ENCODE measurements at places on chromosomes 12 and 14.
A peak's percentile ranks its signal among the peaks of the same experiment; 100 is the strongest.

- no peak for DNase-seq
Measured at GRCh38 chr12:96861656-96862055, 45.4 kb upstream of the NEDD1 start.

- no peak for DNase-seq
Measured at GRCh38 chr12:75505706-75506312, 5.6 kb downstream of the KRR1 start.

DNA sequence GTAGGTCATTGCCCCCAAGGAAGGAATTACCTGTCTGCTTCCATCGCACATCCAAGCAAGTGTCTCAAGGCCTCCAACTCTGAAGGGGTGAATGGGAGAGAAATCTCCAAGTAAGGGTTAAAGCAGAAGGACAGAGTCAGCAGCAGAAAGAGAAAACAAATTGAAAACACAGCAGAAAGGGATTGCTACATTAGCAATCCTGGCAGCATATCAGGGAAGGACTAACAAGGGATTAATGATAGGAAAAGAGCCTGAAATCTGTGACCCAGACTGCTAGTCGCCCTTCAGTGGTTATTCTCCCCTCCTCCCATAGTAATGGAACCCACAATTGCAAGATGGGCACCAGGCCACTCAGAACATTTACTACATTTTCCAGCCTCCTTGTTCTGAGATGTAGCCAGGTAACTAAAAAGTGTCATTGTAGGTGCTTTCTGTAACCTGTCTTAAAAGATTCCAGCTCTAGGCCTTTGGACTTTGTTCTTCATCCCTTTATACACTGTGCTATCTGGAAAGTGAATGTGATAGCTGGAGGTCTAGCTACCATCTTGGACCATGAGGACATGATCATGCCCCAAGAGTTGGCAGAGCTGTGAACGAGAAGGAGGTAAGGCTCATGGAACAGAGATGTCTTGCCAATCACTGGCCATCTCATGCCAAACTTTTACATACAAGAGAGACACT lies 36.0 kb downstream of the MAP3K9 start:
- no peak for DNase-seq

DNA sequence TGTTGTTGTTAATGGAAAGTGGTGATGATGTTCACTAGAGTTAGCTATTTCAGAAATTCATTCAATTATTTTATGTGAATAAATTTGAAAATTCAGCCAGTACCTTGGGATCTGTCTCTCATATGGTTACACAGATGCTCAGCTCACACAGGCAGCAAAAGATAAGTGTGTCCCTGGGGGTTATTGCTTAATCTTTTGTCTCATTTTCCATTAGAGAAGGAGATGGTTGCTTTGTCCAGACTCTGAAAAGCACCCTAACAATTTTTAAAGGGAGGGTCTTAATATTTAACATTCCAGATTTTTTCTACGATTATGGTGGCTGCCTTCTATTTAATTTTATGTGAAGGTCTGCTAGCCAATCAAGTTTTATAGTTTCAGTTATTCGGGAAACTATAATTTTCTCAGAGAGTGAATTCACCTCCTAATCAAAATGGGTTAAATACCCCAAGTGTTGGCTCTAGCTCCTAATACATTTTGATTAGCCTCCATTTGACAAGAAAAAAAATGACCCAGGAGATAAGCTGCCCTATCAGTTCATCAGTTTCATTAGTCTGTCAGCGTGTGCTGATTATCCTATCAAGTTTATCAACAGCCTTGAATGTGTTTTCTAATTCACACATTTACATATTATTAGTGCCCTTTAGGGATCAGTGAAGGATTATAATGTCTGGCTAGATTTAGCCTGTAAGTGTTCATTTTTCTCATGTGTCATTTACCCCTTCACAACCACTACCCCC lies 282.1 kb downstream of the TMTC2 start:
- no peak for DNase-seq

- no peak for DNase-seq
Measured at GRCh38 chr14:50348933-50349332, 36.8 kb downstream of the DMAC2L start.

DNA sequence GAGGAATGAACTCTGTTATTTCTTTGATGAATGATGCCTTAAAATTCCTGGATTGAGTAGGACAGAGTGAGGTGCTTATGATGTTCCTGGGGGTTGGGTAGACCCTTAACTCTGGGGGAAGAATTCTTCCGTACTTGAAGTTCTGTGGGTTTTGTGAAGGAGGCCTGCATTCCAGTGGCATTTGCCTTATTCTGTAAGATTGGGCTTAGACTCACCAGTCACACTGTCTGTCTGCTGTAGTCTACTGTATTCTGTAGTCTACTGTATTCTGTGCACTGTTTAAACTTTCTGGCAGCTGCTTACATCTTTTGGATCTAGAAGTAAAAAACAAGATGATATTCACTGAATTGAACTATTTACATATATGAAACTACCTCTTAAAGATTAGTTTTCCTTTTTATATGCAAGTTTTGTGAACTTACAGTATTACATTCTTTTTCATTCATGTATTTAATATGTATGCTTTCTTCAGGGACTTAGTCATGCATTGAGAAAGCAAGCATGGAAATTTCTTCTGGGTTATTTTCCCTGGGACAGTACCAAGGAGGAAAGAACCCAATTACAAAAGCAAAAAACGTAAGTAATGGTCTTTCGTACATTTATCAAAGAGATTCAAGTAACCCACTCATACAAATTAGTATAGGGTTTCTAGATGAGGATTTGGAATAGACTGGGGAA lies 42.3 kb upstream of the TPH2 start:
- no peak for DNase-seq

DNA sequence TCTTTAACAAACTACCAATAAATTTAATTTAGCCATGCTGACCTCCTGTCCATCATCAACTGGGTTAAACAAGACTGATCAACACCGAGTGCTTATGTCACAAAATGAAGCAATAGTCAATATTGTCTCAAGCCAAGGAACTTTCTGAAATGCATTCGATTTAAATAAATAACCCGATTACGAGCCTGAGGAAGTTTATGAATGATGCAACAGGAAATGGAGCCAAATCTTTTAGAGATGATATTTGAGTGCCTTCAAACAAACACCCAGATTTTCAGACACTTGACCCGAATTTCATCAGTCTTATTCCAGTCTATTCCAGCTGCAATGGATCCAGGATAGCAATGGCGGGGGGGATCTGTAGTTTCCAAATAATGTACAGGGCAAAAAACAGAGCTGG lies 27.9 kb downstream of the FAR2 start:
- no peak for DNase-seq

GRCh38 chr14:22780105-22780679 lies 13.7 kb downstream of the OXA1L start:
- DNase-seq, result no peak

- no peak for DNase-seq
Measured at GRCh38 chr14:64612021-64612380, 62.2 kb downstream of the PPP1R36 start.

DNA sequence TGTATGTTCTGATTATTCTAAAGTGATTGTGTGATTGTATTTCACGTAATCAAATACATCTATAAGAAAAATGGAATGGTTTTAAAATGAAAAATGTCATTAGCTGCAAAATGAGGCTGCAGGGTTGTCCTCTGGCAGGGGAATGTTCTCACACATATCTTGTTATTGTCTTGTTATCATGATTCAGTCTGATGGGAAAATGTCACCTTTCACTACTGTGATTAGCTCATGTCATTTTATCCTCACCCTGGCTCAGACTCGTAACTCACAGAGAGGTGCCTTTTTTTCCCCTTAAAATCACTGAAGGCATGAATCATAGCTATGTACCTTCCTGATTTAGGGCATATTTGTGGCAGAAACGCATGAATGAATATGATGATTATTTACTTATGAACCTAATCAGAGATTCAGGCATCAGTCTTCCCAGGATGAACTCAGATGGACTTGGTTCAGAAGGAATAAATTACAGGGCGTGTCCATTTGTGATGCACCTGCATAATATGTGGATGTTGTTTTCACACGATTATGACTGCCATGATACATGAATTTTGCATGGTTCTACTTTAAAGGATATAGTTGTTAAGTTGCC lies 1339.2 kb downstream of the AACS start:
- DNase-seq, result no peak

DNA sequence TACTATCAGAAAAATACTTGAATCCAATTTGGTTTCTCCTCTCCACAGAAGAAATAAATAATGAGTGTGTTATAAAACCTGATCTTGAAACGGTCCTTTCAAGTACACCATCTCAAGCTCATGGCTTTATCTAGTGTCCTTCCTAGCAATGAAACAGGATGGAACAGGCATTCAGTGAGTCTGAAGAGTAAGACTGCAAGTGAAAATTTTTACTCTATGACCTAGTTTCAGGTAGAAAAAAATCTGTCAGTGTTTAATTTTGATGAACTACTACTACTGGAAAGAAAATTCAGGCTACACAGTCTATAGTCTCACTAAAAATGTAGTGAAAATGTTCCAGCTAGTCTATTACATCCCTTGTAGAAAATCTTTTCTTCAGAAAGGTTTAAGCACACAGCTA lies 7.7 kb downstream of the CBX5 start:
- DNase-seq, result no peak

GRCh38 chr14:75454963-75455546 lies 27.2 kb downstream of the JDP2 start:
- no peak for DNase-seq

- no peak for DNase-seq
Measured at GRCh38 chr12:108324351-108325017, 14.6 kb downstream of the CMKLR1 start.

DNA sequence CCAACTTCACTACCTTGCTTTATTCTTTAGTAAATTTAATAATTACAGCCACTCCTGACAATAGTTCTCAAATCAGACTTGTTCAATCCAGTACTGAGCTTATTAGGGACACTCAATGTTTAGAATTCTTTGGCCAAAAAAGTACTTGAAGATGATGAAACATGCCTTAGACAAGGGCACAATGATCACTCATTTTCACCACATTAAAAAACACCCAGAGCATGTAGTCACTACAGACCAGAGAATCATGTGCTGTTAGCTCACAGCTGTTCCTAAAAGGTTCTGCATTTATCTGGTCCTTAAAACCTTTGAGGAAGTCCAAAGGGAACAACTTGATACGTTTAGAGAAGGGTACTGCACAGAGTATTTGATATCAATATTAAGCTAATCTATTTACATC lies 98.7 kb downstream of the INSM2 start:
- DNase-seq, result no peak

DNA sequence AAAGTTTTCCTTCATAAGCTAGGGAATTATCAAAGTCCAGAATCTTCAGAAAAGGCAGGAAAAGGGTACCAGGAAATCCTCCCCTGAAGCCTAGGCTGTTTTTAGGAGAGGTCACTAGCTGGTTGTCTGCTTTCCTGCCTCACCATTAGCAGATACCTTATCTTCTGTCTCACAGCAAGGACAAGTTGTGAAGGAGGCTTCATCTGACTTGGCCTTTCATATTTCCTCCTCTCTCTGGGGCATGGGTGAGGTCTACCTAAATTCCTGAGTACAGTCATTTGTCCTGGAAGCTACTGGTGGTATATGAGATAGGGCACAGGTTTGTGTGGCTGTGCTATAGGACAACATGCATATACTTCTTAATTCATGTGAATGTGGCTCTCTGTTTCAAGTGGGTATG lies 2.3 kb downstream of the FOXJ2 start:
- no peak for DNase-seq

DNA sequence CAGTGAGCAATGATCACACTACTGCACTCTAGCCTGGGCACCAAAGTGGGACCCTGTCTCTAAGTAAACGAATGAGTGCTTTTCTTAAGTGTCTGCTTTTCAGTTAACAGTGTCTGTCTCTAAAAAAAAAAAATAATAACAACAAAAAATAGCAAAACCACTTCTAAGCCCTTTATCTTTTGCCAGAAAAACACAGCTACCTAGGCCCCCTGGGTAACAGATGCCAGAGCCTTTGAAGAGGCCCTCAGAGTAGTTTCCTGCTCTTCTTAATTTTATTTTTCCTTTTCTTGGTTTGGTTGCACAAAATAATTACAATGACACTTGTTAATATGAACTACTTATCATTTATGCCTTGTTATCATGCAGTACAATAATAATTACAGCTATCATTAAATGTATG lies 32.8 kb upstream of the RAP1B start:
- no peak for DNase-seq

- no peak for DNase-seq
Measured at GRCh38 chr12:51202718-51203117, 15.1 kb downstream of the POU6F1 start.

GRCh38 chr14:87975636-87976035 lies 17.3 kb downstream of the GALC start:
- no peak for DNase-seq

DNA sequence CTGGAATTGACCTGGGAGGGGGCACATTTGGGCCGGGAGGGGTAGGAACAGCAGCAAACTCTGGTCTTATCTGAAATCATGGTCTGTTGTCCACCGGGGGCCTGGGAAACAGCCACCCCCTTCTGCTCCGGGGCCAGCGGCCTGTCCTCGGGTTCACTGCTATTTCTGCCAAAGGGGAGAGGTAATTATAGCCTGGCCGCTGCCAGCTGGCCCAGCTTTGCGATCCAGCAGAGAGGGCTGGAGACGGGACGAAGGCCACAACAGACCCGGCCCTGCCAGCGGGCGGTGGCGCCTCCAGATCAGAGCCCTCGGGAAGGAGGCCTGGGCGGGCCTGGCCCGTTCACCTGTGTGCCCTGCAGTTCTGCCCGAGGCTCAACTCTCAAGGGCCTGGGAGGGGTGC lies at the start of gene C14orf180:
TSS of gene C14orf180 (plus strand) at position 258 of the 400 bp plus-strand sequence. CDS start 6,667 bp downstream, outside the sequence.
- DNase-seq, result no peak

DNA sequence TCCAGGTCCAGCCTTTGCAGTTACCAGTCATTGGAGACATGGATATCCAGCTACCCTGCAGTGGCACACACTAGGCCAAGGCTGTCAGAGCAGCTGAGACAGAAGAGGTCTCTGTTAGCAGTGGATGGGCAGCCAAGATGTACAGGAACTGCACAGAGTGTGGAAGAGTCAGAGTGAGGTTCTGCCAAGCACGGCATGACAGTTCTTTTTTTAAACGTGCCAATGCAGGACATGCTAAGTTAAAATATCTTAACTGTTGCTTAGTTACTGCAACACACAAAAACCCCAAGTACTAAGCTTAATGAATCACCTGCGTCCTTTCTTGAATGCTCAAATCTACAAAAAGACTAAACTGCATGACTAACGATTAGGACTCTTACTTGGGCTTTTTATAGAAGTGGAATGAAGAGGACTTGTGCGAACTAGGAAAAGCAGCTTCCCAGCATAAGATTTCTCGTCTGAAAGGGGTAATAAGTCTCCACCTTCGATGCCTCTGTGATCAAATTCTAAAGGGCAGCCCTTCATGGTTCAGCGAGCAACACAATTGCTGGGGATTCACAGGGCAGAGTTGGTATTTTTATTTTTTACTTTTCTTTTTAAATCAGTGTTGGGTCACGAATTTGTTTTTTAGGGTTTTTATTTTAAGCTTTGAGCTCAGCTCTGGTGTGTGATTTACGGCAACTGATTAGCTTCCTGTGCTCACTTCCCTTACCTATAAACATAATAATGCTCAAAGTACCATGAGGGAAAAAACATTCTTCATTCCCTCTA lies 20.6 kb downstream of the MAPK1IP1L start:
- DNase-seq, result peak; percentile 19

DNA sequence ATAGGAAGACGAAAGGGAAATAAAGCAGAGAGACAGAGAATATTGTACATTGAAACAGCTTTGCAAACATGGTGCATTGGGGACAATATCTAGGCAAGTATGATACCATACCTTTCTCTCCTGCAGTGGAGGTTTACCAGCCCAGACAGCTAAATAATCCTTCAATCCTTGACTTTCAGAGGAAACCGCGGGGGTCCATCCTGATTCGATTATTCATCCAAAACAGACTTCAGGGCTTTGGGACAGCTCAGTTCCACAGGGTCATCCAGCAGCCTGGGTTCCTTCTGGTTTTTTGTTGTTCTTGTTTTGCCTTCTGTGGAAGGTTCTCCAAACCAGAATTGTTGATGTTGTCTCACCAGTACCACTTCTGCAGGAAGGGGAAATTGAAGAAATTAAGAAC lies 81.5 kb downstream of the LGR5 start:
- no peak for DNase-seq
